ENCODE measurements at places on chromosomes 12 and 14. TPM values are rescaled to one million over a fixed set of nuclear protein-coding genes. Genes with fewer than 3 reads are reported as not detected.

ADSS1 gene
- total RNA-seq: 2.3 TPM

MGP gene
- 2.0 TPM for total RNA-seq

INHBC gene
- not detected for total RNA-seq

HRK gene
- under 0.01 TPM for total RNA-seq

FSCB gene
- total RNA-seq: not detected

LTBP2 gene
- total RNA-seq: 243 TPM

GRCh38 chr14:69593018-69593677 is 18.2 kb upstream of the SUSD6 start:
- peak; percentile 74 for DNase-seq

DNA sequence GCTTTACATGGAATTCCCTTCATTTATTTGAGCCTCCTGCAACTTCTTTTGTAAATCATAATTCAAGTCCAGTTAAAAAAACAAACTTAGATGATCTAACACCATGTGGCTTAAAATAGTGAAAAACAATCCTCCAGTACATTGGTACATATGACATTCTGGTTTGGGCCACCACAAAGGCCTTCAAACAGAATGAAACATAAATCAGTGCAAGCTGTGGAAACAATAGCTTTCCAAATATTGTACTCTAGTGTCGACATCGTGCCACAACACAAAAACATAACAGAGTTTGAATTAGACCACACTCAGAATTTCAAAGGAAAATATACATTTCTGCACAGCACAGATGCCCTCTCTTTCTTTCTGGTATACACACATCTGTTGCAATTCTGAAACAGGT is 751.3 kb downstream of the SLC6A15 start:
- DNase-seq: peak; percentile 0

GRCh38 chr12:906062-906585 is 43.4 kb downstream of the RAD52 start:
- no peak for DNase-seq

DNA sequence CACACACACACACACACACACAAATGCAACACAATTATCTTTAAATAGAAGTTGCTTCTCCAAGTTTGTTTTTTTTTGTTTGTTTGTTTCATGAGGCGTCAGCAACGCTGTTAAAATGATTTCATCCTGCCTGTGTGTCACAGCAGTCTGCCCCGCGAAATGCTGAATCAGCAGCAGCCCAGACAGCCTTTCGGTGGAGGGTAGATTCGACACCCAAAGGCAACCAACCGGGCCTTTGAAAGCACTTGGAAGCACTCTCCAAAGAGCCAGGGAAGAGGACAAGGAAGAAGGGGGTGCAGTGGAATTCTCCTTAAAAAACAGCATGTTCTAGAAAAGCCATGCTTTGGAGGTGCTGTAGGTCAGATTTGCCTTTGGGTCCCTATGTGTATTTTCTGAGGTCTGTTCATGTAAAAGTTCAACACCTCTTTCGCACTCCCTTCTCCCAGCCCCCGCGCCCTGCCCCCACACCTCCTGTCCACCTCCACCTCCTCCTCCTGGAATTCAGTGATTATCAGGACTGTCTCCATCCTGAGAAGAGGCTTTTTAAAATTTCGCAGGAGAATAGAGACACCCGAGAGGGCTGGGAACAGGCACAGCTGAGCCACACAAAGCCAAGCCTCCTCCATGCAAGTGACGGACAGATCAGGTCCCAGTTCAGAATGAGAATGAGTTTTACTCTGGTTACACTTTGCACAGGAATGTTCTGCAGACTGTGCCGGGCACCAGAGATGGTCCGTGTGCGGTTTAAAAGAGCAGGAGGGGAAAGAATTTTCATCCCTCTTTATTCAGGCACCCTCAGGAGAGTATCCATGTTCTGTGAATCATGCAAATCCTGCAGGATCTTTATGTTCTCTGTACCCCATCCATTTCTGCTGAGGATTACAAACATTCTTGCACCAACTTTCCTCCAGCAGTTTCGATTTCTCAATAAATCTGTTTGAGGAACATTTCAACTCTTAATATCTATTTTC is 177.9 kb downstream of the ETV6 start:
- DNase-seq: peak; percentile 50

DNA sequence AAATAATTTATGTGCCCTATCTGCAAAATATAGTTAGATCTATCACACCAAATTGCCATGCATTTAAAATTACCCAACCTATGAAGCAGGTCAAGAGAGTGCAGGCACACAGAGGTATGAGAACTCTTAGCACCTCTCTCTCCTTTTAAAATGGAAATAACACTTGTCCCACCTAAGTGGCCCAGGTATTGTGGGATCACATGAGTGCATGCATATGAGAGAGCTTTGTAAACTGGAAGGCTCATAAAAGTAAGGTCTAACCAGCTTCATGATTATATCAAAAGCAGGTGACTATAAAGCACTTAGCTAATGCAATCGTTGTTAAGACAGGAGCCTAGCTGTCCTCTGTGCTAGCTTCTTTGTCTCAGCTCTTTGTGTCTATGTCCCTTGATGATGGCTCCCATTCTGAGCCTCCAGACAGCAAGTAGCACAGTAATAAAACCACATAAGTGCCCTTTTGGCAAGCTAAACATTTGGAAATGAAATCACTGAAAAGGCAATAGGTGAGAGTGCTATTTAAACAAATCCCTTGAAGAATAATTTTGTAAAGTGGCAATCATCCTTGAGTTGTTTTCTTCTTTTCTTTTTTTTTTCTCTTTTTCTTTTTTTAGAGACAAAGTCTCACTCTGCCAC is 219.0 kb downstream of the NTF3 start:
- DNase-seq: no peak

DNA sequence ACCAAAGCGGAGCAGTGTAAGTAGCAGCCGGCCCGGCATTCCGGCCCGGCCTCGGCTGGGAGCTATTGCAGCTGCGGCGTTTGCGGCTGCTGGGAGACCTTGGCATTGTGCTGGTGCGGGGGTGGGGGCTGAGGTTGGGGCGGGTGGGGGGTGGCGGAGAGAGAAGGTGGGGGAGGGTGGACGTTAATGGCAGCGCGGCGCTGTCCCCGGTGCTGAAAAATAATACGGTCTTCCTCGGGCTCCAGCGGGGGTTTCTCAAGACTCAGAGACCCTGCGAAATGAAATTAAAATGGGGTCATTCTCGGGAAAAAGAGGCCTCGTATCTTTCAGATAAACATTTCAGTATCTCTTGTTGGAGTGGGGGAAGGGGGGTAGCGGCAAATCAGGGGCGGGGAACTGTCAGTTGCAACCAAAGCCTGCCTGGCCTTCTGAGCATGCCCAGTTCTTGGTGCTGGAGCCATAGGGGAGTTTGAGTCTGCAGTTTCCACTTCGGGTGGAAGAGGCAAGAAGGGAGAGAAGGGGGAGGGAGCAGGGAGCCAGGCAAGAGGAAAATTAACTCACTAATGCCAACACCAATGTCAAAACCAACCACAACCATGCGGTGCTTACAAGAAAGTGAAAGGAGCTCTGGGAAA is 414 bp downstream of the UNC79 start:
- peak; percentile 27 for DNase-seq

GRCh38 chr12:54439521-54440255 is 20.6 kb upstream of the ITGA5 start:
- DNase-seq: peak; percentile 83

GRCh38 chr12:92582475-92582874 is 120.3 kb upstream of the PLEKHG7 start:
- no peak for DNase-seq

- peak; percentile 78 for DNase-seq
Observed at GRCh38 chr14:22190411-22191191, 398.4 kb downstream of the DAD1 start.

Measured in fibroblast of lung (primary cell).